Stimulated activated CD8-positive, alpha-beta memory T cell treated with anti-CD3 and anti-CD28 coated beads, Interleukin-7, amount 100 ng/mL, for 1 hour (primary cell): ENCODE measurements at places on chromosomes 6 and 20.

- DNase-seq = no peak
Observed at GRCh38 chr6:170128811-170129681, 161.8 kb downstream of the DLL1 start.

GRCh38 chr6:108655806-108656651 is 95.3 kb downstream of the FOXO3 start:
- DNase-seq = no peak

- DNase-seq = no peak
Observed at GRCh38 chr6:91824331-91824730, 1237.5 kb upstream of the MAP3K7 start.

GRCh38 chr6:53179961-53180651 is 31.5 kb upstream of the GCM1 start:
- DNase-seq = no peak

- DNase-seq = no peak
Observed at GRCh38 chr6:90178384-90178855, 118.2 kb downstream of the BACH2 start.

GRCh38 chr6:136792095-136792409 is 225 bp downstream of the MAP3K5 start:
- no peak for DNase-seq
